Thymus (tissue), 14 donors: ENCODE measurements at places on chromosomes 3 and 15. TPM values are rescaled to one million over a fixed set of nuclear protein-coding genes. Genes with fewer than 3 reads are reported as not detected.

NEO1 gene
- total RNA-seq: 6.1 TPM

VPS13C gene
- 38.1 TPM for total RNA-seq

GRCh38 chr3:64008487-64009351 is 14.6 kb downstream of the PSMD6 start:
- no peaks in the 10 kb centered on the region for H3K4me1 ChIP-seq
- H3K27me3 ChIP-seq: no peaks in the 10 kb centered on the region
- no peak overlapping the region for H3K27ac ChIP-seq
- peaks cover 91% of the 10 kb centered on the region for H3K36me3 ChIP-seq
- DNase-seq: no peak

GRCh38 chr15:84889313-84889990 is 5.0 kb downstream of the SLC28A1 start:
- H3K27ac ChIP-seq: no peak overlapping the region
- no peak overlapping the region for H3K4me3 ChIP-seq
- H3K36me3 ChIP-seq: no peaks in the 10 kb centered on the region
- no peaks in the 10 kb centered on the region for H3K27me3 ChIP-seq
- H3K4me1 ChIP-seq: no peaks in the 10 kb centered on the region

DNA sequence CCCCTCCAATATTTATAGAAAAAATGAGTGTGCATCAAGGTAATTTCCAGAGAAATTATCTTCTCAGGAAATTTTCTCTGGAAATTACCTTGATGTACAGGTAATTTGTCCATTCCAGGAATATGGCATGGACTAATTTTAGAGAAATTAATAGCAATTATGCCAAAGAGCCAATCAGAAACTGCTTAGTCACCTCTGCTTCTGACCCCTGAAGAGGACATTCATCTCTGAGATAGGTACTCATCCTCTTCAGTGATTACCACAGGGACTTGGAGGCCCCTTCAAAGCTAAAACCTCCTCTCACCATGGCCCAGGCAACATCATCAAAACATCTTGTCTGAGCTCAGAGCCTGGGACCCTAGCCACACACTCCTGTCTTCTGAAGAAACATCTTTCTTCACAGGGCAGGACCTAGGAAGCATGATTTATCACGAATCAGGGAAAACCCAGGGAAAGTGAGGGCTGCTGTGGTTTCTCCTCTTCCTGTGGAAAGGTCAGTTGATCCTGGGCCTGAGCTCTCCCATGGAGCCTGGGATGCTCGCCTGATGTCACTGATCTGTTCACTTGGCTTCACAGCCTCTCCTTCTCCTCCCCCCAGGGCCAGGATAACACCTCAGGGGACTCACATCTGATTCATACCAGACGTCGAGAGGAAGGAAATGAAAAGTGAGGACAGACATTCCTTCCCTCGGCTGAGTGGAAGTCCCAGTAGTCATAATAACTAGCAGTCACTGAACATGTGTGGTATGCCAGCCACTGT is 210.5 kb downstream of the DTWD1 start:
- no peaks in the 10 kb centered on the region for H3K36me3 ChIP-seq
- H3K27me3 ChIP-seq: no peaks in the 10 kb centered on the region
- no peak overlapping the region for H3K4me3 ChIP-seq
- no peak overlapping the region for H3K27ac ChIP-seq

- DNase-seq: no peak
- H3K27ac ChIP-seq: no peak within 1 kb of the TSS
- H3K36me3 ChIP-seq: no peaks in the 10 kb centered on the region
- H3K4me1 ChIP-seq: peaks cover 4% of the 10 kb centered on the region
- H3K27me3 ChIP-seq: no peaks in the 10 kb centered on the region
- H3K4me3 ChIP-seq: peak within 1 kb of the TSS; percentile 40
These were observed at the start of gene FBXL2 for GRCh38 chr3:33277193-33277882. Gene FBXL2 (plus strand): TSS chr3:33277442. CDS start chr3:33277513, 71 bp downstream.

DNA sequence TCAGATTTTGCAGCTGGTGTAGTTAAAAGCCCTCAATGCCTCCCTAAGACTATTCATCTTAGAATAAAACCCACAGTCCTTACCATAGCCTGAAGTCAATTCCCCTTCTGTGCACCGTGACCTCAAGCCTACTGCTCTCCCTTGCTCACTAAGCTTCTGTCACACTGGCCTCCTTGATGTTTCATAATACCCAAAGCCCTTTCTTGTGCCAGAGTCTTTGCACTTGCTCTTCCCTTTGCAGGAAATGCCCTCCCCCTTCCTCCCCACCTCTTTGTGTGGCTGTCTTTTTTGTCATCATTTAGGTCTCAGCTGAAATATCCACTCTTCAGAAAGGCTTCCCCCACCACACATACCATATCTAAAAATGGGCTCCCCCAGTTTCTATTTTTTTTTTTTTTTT is 4.2 kb upstream of the PLEKHO2 start:
- H3K36me3 ChIP-seq: no peaks in the 10 kb centered on the region
- peak overlapping the region; percentile 5 for H3K27ac ChIP-seq
- no peaks in the 10 kb centered on the region for H3K27me3 ChIP-seq
- H3K4me1 ChIP-seq: peaks cover 62% of the 10 kb centered on the region
- DNase-seq: peak; percentile 67
- H3K4me3 ChIP-seq: no peak overlapping the region

- H3K4me3 ChIP-seq: no peak overlapping the region
- H3K27me3 ChIP-seq: no peaks in the 10 kb centered on the region
- H3K27ac ChIP-seq: no peak overlapping the region
- DNase-seq: no peak
- no peaks in the 10 kb centered on the region for H3K4me1 ChIP-seq
- no peaks in the 10 kb centered on the region for H3K36me3 ChIP-seq
These were observed 149.4 kb downstream of the ERC2 start for GRCh38 chr3:56318891-56319290.

GATA2 gene
- 0.57 TPM for total RNA-seq

GRCh38 chr15:40102897-40103858 is 5.5 kb downstream of the BMF start:
- H3K27ac ChIP-seq: peak overlapping the region; percentile 19
- DNase-seq: no peak
- peak overlapping the region; percentile 97 for H3K4me3 ChIP-seq
- H3K36me3 ChIP-seq: peaks cover 50% of the 10 kb centered on the region
- H3K4me1 ChIP-seq: peaks cover 98% of the 10 kb centered on the region

DNA sequence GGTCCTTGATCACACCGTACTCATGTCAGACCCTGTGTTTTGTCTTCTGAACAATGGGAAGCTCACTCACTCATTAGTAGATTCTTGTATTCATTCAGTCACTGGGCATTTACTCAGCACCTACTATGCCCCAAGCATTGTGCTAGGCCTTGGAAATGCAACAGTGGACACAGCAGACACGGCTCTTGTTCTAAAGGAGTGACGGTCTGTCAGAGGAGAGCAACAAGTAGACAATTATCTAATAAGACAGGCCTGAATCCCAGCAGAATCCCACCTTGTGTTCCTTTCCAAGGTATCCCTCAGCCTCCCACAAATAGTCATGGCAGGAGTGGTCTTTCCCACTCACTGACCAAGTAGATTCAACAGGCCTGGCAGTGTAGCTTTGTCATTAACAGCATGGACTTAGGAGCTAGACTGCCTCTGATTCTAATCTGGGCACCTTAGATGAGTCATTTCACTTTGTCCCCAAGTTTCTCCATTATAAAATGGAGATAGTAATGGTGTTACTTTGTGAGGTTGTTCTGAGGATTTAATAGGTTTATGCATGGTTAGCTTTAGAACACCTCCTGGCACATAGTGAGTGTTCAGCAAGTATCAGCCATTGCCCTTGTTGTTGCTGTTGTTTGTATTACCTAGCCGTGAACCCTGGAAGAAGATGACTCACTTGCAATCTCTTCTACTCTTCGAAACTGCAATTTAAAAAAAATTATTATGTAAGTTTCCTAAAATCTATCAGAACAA is 69.1 kb downstream of the SSUH2 start:
- H3K4me3 ChIP-seq: no peak overlapping the region
- no peaks in the 10 kb centered on the region for H3K36me3 ChIP-seq
- no peak overlapping the region for H3K27ac ChIP-seq
- H3K27me3 ChIP-seq: no peaks in the 10 kb centered on the region
- H3K4me1 ChIP-seq: peaks cover 3% of the 10 kb centered on the region
- DNase-seq: no peak

DNA sequence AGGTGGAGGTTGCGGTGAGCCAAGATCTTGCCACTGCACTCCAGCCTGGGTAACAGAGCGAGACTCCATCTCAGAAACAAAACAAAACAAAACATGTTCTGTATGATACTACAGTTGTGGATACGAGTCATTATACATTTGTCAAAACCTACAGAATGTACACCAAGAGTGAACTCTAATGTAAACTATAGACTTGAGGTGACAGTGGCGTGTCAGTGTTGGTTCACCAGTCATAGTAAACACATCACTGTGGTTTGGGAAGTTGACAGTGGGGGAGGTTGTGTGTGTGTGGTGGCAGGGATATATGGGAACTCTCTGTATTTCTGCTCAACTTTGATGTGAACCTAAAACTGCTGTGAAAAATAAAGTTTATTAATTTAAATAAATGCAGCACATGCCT is 33.0 kb upstream of the GNB5 start:
- no peaks in the 10 kb centered on the region for H3K27me3 ChIP-seq
- no peak overlapping the region for H3K27ac ChIP-seq
- H3K4me1 ChIP-seq: peaks cover 28% of the 10 kb centered on the region
- DNase-seq: no peak
- H3K36me3 ChIP-seq: no peaks in the 10 kb centered on the region
- no peak overlapping the region for H3K4me3 ChIP-seq

DNA sequence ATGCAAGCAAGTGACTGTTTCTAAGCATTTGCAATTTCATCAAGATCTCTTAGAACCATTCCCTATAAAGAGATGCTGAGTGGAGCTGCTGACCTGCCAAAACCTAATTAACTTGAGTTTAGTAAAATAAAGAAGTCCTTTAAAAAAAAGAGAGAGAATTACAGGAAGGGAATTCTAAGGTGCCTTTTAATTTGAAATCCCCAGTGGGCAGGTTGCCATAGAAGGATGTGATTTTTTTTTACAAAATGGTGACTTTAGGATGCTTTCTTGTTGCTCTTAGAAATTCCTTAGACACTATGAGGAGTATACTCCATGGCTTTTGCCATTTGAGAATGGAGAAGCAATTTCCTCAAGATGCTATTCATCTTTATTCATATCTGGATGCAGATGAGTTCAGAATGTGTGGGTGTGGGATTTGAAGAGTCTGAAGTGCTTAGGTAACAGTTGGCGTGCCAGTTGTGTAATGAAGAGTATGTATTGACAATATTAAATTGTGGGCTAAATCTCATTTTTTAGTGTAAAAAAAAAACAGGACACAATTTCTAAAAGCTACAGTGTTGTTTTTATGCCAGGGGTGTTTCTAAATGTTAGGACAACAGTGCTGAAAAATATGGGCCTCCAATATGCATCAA is 13.6 kb downstream of the LRRC3B start:
- H3K36me3 ChIP-seq: no peaks in the 10 kb centered on the region
- H3K27ac ChIP-seq: no peak overlapping the region
- H3K4me1 ChIP-seq: no peaks in the 10 kb centered on the region
- H3K27me3 ChIP-seq: no peaks in the 10 kb centered on the region
- no peak for DNase-seq

MAPK6 gene
- total RNA-seq: 20.1 TPM

- no peak for DNase-seq
- no peak overlapping the region for H3K4me3 ChIP-seq
- no peaks in the 10 kb centered on the region for H3K27me3 ChIP-seq
- H3K27ac ChIP-seq: no peak overlapping the region
These were observed 122.5 kb downstream of the C3orf70 start for GRCh38 chr3:185030399-185030798.

CRYGS gene
- 3.1 TPM for total RNA-seq

DNA sequence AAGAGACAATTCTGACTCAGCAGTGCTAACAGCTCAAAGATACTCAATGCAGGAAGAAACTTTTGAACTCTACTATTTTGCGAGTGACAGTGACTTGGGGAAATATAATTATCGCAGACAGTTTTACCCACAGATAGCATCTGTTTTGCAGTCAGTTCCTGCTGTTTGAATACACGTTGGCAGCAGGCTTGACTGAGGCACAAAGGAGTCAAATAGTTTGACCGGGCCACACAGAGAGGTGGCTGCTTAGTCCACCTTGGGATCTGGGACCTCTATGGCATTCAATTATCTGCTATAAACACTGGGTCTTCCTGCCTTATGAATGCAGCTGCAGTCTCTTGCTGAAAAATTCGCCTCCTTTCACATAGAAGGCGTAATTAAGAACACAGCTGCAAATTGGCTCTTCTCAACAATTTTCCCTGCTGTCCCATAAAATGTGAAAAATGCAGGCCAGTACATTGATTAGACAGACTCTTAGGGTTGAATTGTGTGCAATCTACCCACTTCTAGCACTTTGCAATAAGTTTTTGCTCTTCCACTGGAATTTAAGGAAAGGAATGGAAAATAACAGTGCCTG is 56.5 kb downstream of the OTOL1 start:
- no peak overlapping the region for H3K4me3 ChIP-seq
- no peak overlapping the region for H3K27ac ChIP-seq

- H3K36me3 ChIP-seq: no peaks in the 10 kb centered on the region
- no peak overlapping the region for H3K4me3 ChIP-seq
- H3K27ac ChIP-seq: no peak overlapping the region
- DNase-seq: no peak
These were observed 6.4 kb upstream of the SLC51B start for GRCh38 chr15:65038836-65039235.

GRCh38 chr3:37862219-37862902 is 681 bp downstream of the CTDSPL start:
- peak overlapping the region; percentile 42 for H3K4me3 ChIP-seq
- peak; percentile 65 for DNase-seq

- H3K4me3 ChIP-seq: no peak overlapping the region
- peaks cover 9% of the 10 kb centered on the region for H3K4me1 ChIP-seq
- no peaks in the 10 kb centered on the region for H3K36me3 ChIP-seq
- H3K27ac ChIP-seq: no peak overlapping the region
- DNase-seq: no peak
These were observed 52.0 kb downstream of the CD200R1L start for GRCh38 chr3:112794622-112795172.

CHRNA3 gene
- total RNA-seq: 22.0 TPM

DNA sequence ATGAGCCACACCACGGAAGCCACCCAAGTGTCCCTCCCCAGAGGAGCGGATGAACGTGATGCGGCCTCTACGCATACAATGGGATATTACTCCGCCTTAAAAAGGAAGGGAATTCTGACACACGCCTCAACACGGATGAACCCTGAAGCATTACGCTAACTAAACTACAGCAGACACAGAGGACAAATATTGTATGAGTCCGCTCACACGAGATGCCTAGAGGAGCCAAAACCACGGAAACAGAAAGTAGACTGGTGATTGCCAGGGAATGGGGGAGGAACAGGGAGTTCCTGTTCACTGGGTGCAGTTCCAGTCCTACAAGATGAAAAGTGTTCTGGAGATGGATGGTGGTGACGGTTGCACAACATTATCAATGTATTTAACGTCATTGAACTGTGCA is 32.7 kb downstream of the SRGAP3 start:
- no peak overlapping the region for H3K27ac ChIP-seq
- no peaks in the 10 kb centered on the region for H3K27me3 ChIP-seq
- peaks cover 13% of the 10 kb centered on the region for H3K4me1 ChIP-seq
- DNase-seq: no peak
